ENCODE measurements at places on chromosomes 3 and 15.

DNA sequence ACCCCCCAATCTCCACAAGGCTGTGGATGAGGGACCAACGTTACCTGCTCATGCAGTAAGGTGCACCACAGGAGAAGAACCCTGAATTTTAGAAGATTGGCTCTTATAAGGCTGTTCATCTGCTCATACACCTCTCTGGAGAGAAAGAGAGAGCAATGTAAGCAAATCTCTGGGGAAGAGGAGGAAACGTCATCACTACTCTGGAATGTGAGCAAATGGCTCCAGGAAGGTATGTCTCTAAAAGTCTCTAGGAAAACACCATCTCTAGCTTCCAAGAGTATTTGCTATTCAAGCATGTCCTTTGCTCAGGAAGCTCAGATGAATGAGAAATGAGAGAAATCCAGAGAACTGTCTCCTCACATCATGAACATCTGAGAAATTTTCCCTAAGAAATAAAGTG is 235.4 kb downstream of the TBL1XR1 start:
- no peak for DNase-seq

DNA sequence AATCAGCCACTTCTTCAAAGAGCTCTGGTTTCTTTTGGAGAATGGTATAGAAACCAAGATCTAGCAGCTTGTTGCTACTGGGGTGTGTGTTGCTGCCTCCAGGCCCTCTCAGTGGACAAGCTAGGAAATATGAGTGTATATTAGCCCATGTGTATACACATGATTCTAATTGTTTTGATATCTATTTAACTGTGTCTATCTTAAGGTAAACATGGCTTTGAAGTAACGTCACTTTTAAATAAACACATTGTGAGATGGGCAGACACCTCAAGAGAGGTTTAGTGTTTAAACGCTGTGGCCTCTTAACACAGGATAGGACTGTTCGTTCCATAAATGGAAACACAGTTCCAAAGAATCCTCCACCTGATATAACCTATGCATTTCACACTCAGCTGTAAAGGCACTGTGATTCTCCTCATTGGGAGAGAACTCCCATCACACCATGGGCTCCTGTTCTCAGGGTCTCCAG is 87.0 kb downstream of the GMPS start:
- no peak for DNase-seq

DNA sequence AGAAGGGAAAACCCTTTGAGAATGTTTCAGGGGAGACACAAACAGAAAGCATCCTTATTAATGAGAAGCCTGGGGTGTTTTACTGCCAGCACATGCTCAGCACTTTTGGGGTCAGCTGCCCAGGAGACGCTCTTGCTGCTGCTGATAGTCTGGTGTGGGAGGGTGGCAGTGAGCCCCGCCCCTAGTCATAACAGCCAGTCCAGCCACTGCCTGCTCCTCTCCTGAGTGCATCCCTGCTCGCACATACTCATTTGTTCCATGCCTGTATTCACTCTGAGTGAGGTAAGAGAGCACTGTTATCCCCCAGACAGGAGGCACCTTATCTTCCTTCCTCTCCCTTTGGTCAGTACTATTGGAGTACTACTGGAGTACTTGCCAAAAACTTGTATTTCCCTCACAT is 101.3 kb downstream of the ETFA start:
- DNase-seq: no peak

DNA sequence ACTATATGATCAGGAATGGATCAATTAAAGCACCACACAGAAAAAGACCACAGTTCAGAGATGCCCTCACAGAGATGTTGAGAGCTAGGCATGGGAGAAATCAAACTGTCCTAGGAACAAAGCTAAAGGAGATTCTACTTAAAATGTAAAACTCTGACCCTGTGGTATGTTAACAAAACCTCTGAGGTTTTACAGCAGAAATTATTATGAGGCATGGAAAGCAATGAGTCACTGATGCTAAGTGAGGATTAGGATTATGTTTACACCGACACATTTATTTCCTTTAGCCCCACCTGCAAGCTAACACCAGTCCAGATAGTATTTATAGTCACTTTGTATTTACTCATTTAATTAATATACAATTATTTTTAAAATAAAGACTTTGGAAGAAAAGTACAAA is 1242.2 kb downstream of the OTOL1 start:
- no peak for DNase-seq

DNA sequence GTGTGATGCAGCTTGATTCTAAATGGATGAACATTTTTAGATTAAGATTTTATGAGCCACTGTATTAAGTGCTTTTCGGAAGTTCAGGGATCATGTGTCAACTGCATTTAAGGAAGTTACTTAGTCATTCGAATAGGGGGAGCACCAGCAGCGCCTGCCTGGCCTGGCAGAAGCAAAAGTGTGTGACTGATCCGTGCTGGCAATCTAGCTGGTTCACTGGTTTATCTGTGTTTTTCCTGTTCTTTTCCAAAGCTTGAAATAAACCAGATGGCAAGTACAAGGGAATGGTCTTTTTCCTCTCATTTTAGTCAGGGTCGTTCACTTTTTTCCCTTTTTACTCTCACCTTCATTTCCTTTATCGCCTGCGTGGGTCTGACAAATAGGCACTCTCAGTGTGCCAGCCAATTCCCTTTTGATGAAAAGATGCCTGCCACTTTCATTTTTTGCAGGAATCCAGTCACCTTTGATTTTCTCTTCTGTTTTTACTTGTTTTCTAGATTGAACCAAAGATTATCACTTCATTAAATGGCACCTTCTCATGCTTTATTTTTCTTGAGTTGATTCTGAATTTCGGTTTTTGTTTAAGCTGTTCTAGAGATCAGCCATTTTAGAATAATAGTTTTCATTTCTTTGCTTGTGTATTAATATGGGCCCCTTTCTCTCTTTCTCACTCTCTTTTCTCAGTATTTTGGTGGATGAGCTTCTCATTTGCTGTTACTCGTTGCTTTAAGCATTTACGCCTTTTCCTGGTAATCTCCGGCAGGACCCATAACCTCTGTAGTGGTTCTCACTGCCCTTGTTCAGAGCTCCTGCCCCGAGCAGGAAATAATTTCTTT is 2.8 kb downstream of the ABHD2 start:
- DNase-seq: peak; percentile 55

DNA sequence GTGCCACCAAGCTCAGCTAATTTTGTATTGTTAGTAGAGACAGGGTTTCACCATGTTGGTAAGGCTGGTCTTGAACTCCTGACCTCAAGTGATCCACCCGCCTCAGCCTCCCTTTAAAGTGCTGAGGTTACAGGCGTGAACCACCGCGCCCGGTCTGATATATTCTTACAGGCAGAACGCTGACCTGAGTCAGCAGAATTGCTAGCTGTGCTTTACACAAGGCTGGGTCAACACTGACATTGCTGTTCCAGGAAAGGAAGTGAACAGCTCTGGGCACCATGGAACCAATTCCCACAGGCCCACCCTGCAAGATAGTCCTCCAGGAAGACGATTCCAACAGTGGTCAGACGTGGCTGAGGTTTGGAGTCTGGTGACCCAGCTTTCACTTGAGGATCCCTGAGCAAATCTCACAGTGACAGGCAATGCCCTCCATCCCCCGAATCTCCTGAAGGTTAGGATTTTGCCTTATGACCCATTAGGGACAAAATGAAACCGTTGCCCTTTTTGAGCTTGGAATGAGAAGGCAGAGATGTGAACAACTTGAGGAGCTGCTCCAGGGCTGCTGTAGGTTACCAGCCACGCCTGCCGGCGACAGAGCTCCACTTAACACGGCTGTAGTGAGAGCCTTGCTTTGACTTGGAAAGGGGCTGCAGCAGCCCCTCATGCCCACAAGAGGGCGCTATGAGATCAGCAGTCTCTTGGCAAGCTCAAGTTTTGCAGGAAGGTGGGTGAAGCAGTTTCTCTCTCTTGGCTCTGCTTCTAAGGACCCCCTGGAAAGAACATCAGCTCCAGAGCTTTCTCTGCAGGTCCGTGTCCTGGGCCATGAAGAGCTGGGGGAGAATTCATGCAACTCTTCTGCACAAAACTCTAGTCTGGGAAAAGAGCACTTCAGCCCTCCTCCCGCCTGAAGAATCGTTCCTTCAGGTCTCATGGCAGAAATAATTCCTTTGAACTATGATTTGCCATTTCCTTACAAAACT is 74.1 kb downstream of the SENP2 start:
- DNase-seq: peak; percentile 72

- DNase-seq: no peak
Observed at GRCh38 chr3:171258316-171258715, 201.9 kb downstream of the TNIK start.

- no peak for DNase-seq
Observed at GRCh38 chr3:35800960-35801459, 161.7 kb downstream of the ARPP21 start.

DNA sequence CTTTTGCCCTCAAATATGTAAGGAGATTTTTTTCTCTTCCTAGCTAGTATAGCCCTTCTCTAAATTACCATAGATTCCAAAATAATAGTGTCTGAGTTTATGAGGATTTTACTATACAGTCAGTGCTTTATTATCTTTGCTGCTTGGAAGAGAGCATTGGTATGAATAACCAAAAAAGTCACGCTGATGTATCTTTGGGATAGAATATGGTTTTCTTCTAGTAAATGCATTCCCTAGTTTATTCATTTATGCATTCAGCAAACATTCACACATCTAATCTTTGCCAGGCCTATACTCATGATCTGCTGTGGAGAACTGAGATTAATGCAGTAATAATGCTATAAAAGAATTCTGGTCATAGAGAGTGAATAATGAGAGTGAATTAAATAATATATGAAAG is 225.3 kb upstream of the GOLGA6L4 start:
- DNase-seq: no peak

DNA sequence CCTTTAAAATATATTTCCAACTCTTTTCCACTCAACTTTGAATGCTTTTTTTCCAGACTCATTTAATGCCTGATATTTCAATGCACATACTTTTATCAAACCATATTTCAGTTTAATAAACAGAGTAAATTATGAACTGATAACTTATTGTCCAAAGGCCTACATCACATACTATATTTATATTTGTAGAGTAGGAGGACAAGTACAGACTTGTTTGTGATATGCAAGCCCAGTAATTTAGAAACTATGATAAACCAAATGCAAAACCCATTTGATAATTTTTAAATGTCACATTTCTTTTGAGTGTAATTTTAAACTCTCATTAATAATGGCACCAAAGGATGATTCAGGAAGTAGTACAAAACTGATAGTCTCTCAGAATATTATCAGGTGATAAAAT is 3.3 kb downstream of the RFX7 start:
- DNase-seq: no peak

DNA sequence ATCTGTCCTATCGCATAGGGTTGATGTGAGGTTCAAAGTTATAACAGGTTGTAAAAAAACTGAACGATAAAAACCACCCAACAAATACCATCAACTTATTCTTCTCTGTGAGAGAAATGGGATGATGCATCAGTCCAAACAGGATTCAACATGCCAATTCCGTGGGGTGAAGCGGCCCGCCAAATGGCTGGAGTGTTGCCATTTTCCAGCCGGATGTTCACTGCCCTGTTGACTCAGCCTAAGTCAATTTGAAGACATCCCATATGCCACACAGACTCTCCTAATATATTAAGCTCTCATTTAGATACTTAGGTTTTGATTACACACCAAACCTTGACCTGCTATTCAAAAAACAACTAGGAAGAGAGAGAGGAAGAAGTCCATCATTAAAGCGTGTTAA is 311.1 kb downstream of the VPS13C start:
- no peak for DNase-seq

DNA sequence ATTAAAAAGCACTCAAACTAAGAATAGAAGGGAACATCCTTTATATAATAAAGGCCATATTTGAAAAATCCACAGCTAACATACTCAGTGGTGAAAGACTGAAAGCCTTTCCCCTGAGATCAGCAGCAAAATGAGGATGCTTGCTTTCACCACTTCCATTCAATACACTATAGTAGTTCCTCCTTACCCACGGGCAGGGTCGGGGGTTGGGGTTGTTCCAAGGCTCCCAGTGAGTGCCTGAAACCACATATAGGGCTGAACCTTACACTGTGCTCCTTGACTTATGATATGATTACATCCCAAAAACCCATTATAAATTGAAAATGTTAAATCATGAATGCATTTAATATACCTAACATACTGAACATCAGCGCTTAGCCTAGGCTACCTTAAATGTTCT is 37.7 kb downstream of the ALDH1L1 start:
- DNase-seq: peak; percentile 8

GRCh38 chr3:197795200-197795599 is 4.1 kb downstream of the LRCH3 start:
- DNase-seq: no peak

- peak; percentile 66 for DNase-seq
Observed at GRCh38 chr3:49554633-49555265, 472 bp downstream of the BSN start.

DNA sequence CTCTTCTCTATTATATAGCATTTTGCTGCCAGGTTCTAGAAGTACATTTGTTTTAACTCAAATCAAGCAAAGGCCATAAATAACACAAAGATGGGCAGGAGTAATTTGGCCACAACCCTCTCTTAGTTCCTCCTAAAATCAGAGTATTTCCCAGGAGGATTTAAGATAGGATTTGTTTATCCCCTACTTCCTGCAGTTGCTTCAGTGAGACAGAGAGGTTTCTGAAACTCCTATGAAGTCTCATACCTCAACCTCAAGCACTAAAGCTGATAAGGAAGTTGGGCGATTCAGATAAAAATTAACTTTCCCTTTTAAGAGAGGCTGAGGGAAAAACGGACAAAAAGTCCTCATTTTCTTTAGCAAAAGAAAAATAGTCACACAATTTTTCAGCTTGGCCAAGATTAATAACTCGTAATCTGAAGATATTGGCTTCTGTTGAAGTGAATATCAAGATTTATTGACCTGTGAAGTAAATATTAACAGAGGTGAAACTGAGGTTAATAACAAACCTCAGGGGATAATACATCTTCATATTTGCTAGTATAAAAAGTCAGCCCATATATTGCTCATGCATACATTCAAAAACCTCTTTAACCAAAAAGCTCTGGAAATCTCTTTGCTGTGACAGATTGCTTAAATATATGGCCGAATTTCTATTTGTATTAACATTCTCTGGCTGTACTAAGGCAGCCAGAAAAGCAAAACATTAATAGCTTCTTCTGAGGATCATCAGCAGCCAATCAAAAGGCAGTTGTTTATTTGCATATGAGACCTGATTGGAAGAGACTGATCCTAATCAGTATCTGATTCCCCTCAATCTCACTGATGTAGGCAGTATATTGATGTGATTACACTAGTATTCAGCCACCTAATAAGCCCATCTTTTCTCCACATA is 90.6 kb upstream of the GADL1 start:
- no peak for DNase-seq

DNA sequence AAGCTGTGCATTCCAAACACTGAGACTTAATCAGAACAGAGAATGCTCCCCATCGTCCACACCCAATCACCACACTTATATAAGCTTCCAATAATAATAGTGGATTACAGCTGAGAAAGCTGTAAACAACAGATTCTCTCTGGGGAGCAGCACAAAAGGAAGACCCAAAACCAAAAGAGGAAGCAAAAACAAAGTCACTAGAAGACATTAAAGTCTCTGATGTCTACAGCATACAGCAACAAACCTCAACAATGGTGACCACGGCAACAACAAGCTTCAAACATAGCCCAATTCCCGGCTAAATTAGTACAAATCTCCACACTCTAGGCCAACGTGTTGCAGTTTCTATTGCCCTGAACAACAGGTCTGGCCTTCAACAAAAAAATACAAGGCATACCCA is 37.7 kb downstream of the ZDHHC23 start:
- no peak for DNase-seq

- no peak for DNase-seq
Observed at GRCh38 chr15:70505936-70506912, 257.1 kb downstream of the UACA start.

Measured in activated CD4-positive, alpha-beta memory T cell treated with anti-CD3 and anti-CD28 coated beads, Interleukin-2, amount 10 ng/mL, durations not matched to agents 7 days and 5 days (primary cell).